ENCODE measurements at places on chromosomes 16 and 17.

DNA sequence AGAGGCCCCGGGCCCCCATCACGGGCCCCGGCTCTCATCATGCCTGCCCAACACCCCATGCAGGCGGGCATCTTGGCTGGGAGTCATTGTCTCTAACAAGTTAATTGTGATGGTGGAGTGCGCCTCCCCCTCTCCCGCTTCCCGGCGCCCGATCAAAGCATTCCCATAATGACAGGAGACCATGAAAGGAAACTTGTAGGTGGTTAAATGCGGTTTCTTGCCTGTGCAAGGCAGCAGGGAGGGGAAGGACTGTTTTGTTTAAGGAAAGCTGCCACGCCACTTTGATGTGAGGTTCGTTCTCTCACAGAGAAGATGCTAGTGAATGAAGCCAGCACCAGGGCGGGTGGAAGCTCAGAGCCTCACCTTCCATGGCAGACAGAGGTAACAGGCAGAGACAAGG lies 45.4 kb downstream of the C16orf78 start:
- no peak for DNase-seq

- no peak for DNase-seq
These were observed 20.7 kb upstream of the LRRC37A start for GRCh38 chr17:46274238-46274637.

DNA sequence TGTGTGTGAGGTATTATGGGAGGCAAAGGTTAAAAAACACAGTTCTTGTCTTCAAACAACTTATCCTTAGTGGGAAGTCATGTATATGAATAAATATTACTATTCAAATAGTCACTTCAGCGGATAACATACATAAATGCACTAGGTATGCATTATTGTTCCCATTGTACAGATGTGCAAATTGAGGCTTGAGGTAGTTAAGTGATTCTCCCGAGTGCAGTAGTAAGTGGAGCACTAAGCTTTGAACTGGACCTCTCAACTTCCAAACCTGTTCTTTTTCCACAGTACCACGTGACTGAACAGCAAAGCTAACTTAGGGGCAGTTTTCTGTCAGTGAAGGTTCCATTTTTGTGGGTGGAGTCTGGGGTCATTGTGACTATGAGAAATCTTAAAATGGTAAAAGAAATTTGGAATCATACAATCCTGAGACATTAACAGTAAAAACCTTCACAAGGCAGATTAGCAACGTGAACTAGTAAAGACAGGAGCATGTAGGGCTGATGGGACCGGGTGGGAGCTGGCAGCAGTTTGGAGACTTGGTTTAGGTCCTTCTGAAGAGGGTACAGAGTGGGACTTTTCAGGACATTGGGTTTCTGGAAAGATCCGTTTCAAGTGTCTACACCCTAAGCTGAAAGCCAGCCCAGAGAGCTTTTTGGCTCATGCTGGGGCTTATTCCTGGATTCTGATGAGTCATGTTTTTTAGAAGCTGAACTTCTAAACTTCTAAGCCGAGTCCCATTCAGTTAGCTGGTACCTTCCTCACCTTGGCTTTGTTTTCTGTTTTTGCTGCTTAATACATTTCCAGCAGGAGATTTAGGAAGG lies 204.9 kb downstream of the PRKCA start:
- no peak for DNase-seq

- DNase-seq, result no peak
These were observed 93.8 kb downstream of the CDC27 start for GRCh38 chr17:47095268-47095667.

DNA sequence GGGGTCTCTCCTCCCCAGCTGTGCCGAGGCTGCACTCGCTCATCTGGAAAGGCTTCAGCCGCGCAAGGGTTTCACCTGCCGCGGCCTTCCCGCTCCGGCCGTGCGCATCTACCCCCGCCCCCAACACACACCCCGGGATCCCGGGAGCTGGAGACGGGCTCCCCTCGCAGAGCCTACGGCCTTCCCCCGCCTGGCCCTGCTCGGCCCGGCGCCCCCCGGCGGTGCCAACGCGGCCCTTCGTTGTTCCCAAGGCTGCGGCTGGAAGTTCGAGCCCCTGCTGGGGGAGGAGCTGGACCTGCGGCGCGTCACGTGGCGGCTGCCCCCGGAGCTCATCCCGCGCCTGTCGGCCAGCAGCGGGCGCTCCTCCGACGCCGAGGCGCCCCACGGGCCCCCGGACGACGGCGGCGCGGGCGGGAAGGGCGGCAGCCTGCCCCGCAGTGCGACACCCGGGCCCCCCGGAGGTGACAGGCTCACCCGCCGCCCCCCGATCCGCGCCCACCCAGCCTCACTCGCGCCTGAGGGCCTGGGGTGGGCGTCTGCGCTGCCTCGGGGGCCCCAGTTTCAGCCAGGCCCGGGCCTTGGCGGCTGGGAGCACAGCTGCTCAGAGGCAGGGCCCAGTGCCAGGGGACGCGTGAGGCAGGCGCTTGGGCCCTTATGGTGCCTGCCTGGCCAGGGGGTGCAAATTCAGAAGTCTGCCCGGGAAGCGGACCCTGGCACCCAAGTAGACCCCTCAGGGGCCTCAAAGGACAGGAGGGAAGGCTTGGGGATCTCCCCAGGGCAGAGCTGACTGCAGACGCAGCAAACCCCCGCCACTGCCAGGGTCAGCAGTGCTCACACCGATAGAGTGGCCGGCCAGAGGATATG lies 11.2 kb downstream of the GALK1 start:
- peak; percentile 62 for DNase-seq

DNA sequence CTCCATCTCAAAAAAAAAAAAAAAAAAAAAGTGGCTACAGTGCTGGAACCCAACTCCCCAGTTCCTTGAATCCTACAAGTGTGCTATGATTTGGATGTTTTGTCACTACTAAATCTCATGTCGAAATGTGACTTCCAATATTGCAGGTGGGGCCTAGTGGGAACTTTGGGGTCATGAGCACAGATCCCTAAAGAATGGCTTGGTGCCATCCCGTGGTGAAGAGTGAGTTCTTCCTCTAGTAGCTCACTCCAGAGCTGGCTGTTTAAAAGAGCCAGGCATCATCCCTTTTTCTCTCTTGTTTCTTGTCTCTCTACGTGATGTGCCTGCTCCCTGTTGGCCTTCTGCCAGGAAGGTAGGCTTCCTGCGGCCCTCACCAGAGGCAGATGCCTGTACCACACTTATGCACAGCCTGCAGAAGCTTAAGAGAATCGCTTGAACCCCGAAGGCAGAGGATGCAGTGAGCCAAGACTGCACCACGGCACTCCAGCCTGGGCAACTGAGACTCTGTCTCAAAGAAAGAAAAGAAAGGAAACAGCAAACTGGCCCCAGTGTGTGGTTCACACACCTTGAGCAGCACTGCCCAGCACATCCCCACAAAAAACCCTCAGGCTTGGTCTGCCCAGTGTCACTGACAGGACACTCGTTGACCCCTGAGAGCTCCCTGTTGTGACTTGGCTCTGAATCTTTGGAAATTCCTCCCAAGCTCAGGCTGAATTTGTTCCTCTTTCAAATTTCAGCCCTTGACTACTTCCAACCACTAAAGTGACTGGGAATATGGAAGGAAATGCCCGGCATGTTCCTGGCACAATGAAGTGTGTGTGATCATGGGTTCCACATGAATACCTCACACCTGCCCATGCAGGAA lies 3.1 kb downstream of the MT1E start:
- no peak for DNase-seq

GRCh38 chr16:50539822-50540710 lies 8.1 kb upstream of the NKD1 start:
- DNase-seq, result no peak

DNA sequence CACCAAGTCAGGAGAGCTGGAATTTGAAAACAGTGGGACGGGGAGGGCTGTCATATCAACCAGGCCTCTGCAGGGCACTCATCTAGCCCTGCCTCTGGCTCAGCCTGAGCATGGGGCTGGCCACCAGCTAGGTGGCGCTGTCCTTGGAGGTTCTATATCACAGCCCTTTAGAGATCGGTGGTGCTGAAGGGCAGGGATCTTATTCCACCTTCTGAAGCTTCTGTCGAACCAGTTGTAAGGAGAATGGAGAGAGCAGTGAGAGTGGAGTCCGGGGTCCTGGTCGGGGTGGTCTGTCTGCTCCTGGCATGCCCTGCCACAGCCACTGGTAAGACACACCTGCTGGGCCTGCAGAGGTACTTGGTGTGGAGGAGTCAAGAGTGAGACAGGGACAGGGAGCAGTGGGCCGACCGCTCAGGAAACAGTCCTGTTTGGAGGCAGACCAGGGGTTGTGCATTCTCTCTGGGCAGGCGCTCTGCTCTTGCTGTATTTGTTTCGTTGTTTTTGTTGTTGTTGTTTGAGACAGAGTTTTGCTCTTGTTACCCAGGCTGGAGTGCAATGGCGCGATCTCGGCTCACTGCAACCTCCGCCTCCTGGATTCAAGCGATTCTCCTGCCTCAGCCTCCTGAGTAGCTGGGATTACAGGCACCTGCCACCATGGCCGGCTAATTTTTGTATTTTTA lies at the start of gene CES3:
TSS of gene CES3 (plus strand) at position 202 of the 680 bp plus-strand sequence. CDS start at position 244, 42 bp downstream.
- peak; percentile 66 for DNase-seq

- peak; percentile 30 for DNase-seq
These were observed 4.0 kb upstream of the MEAK7 start for GRCh38 chr16:84508502-84508901.

DNA sequence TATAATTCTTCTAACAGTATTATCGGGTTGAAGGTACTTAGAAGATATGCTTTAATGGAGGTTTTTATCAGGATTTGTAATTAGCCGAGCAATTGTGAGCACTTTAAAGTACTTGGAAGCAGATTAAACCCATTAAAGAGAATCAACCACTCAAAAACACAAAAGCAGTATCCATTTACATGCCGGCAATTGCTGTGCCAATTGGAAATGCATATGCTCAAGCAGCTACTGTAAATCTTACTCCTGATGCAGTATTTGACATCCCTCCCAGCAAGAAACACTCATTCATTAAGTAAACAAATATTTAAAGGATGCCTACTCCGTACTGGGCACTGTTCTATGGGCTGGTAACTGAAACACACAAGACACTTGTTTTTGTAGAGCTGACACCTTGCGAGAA lies 11.4 kb upstream of the CCL1 start:
- DNase-seq, result no peak

DNA sequence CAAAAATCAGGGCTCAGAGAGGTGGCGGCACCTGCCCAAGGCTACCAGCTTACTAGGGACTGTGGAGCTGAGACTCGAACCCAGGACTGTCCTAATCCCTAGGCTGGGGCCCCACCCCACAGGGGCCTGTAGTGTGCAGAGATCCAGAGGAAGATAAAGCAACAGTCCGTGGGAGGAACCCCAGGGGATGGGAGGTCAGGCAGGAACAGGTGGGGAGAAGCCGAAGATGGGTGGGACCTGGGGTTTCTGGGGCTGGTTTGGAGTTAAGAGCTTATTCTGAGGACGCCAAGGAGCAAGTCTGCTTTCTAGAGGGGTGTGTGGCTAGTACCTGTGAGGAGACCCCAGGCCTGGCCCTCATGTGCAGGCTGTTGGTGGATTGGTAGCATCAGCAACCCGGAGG lies 14.9 kb downstream of the C16orf74 start:
- no peak for DNase-seq

DNA sequence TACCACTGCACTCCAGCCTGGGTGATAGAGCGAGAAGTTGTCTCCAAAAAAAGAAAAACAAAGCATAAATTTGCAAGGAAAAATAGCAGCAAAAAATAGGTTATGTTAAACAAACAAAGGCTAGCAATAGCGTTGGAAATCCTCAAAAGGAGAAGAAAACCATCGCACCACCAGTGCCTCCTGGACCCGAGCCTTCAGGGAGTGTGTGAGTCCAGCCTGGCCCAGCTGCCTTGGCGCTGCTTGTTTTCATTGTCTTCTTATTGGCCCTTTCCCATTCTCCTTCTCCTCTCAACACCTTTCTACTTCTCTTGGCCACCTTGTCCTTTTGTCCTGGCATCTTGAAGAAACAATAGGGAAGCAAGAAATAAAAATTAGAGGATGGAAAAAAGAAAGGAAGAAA lies 4.5 kb upstream of the UBALD2 start:
- DNase-seq, result no peak

DNA sequence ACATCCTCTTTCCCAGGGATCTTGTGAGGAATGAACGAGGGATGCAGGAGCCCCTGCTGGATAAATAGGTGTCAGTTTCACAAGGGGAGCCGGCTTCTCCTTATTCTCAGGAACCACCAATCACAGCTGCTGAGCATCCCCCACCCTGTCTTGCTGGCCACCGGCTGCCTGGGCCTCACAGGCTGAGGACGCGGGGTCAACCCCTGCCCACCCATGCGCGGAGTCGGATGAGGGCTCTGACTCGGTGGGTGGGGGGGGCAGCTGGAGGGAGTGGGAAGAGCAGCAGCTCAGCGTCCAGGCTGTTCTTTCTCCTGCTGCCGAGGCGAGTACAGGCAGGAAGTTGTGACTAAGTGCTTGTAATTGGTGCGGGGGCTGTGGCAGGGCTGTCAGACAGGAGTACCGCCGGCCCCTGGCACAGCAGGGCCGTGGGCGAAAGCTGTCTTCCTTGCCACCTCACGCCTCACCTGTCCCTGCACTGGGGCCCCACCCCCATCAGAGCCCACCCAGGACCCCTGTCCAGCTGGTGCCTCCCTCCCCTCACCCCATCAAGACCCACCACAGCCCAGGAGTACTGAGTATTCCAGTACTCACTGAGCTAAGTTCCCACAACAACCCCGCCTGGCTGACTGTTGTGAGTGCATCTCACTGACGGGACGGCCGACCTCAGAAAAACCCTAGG lies 11.0 kb upstream of the DPEP1 start:
- DNase-seq, result no peak

DNA sequence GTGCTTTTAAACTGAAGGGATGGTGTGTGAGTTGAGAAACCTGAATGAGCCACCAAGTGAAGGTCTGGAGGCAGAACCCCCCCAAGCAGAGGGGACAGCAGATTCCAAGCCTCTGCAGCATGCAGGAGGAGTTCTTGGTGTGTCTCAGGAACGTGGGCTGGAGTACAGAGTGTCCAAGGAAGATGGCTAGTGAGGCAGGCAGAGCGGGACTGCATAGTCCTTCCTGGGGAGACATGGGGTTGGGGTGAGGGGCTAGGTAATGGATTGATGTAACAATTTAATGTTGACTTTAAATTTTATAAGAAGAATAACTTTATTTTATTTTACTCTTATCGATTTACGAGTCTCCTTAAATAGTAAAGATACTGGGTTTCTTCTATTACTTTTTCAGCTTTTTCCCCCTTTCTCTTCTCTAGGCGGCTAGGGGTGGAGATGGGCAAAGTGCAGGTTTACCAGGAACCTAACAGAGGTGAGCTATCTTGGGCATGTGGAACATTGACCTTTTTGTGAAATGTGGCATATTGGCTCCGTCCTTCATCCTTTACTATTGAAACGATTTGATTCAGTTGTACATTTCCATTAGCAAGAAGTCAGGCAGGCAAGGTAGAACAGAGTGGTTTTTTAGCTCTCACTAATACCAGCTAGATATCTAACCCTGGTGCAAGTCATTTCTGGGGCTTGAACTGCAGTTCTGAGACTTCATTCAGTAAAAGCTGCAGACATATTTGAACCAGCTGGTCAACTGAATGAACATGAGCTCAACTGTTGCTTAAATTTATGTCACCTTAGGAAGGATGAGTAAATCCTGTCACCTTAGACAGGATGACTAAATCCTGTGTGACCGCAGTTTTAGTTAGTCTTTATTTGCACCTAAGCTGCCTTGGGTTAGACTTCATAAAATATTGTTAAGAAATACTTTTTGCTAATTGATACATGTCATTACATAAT lies 9.2 kb downstream of the PRPSAP2 start:
- DNase-seq, result no peak
